Daoy (cell line): ENCODE measurements at places on chromosomes 16 and 17.

GRCh38 chr17:74012465-74012864 lies 191.0 kb upstream of the RPL38 start:
- no peak for DNase-seq

- DNase-seq, result no peak
Observed at GRCh38 chr17:27455236-27455913, 873 bp upstream of the KSR1 start.

DNA sequence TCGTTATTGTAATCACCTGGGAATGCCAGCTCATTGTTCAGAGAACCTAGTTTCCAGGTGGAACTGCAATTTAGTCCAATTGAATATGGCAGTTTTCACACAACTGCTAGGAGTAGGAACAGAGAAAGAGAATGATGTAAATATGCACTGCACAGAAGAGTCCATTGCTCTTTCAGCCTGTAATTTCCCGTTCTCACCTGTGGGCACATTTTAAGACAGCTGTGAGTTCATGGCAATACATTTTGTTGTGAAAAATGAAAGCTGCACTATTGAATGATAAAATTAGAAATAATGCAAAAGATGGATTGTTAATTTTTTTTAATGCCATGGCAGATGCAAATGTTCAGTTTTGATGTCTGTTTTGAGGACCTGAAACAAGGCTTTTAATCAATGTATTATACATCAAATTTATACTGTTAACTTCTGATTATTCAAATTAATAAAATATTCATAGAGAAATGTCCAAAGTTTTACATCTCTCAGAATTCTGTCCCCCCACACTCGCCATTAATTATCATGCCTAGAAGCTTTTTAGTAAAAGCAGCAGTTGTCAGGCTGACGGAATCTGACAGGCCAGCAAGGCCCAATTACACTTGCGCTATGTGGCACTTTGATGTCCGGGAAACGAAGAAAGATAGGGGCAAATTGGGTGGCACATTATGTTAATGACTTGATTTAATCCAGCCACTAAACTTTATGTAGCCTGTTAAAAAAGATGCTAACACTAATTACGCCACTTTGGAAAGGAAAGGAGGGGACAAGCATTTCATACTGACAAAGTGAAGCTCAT lies 72.2 kb downstream of the RPGRIP1L start:
- no peak for DNase-seq

DNA sequence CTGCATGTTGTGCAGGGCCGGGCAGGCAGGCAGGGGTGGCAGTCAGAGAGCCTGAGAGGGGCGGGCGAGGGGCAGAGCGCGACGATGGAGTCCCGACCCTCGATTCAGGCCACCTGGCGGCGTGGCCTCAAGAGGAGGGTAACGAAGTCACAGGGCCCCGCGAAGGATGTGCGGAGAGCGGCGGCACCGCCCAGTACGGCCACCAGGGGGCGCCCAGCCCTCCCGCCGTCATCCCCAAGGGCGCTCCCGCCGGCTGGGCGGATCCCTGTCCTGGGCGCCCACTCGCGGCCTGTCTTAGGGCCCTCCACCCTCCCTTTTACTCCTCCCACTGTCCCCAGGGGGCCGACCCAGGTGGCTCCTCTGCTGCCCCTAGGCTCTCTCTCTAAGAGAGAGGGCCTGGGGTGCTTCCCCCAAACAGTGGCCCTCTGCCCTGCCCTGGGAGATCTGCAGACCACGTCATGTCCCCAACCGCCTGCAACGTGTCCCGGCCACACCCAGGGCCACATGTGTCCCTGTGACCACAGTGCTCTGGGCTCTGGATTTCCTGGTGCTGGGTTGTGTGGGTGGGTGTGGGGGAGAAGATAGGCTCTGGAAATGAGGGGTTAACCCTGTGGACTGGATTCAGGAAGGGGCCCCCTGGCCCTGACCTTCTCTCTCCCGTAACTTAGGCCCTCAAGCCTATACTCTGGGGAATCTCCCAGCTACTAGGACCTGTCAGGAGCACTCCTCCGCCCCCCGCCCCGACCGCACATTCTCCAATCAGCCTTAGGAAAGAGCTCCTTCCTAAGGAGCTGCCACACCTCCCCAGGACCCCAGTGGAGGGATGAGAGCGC lies 5.9 kb downstream of the DPEP2 start:
- DNase-seq, result peak; percentile 67

GRCh38 chr17:40857535-40857934 lies 9.5 kb downstream of the KRT12 start:
- no peak for DNase-seq

- no peak for DNase-seq
Observed at GRCh38 chr17:72412650-72413076, 291.8 kb downstream of the SOX9 start.

DNA sequence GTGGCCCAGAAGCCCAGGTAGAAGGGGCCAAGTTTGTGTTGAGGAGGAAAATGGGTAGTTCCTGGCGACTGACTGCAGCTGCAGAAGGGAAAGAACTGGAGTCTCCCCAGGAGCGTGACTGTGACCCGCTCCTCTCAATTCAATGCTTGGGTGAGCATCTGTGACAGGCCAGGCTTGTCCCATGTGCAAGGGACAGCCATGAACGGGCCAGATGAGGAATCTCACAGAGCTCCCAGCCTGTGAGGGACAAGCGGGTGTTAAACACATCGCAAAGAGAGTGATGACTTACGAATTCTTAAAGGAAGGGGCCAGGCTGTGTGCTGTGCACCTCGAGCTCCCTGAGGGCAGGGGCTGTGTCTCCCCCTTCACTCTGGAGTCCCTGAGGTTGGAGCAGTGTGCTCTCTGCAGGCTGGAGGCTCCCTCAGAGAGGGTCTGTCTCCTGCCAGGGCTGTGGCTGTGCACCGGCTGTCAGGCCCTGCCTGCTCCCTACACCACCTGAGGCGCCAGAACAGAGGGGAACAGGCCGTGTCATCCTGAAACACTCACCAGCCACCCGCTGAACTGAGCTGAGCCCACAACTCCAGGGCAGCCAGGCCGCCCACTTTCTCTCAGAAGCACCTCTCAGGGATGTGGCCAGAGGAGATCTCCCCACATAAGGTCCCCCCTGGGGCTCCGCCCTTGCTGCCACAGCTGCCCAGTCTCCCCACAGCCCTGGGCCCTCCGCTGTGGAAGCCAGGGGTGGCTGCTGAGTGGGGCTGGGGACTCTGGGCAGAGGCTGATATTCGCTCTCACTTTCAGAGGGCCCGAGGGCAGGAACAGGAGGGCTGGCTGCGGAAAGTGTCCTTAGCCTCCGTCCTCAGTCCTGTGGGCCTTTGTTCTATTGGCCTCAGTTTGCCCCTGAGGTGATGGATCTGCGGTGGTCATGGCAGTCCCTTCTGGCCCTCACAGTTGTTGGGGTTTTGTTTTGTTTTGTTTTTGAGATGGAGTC lies 25.7 kb upstream of the NXPH3 start:
- DNase-seq, result no peak

DNA sequence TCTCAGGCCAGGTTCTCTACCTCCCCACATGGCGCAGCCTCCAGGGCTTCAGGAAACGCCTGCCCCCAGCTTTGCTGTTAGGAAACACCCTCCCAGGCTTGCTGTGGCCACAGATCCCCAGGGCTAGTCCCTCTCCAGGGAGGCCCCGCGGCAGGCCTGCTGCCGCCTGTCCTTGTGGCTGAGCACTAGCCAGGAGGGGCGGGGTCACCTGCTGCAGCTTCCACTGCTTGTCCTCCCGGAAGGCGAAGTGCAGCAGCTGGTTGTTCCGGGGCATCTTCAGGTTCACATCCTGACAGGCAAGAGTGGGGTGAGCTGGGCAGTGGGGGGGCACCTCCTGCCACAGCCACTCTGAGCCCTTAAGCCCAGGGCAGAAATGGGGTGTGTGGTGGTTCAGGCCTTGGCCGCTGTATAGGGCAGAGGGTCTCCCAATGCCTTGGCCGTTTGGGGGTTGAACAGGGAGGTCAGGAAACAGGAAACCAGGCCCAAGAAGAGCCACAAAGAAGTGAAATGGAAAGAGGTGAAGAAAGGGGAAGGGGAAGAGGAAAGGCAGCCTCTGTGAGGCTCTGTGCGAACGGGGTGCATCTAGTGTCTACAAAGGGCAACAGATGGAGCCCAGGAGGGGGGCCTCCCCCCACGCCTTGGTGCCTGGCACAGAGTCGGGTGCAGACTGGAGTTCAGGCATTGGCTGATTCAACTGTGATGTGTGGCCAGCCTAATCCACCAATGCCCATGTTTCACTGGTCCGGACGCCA lies 2.0 kb downstream of the ROGDI start:
- DNase-seq, result no peak

- no peak for DNase-seq
Observed at GRCh38 chr16:74094962-74095361, 201.7 kb upstream of the PSMD7 start.

DNA sequence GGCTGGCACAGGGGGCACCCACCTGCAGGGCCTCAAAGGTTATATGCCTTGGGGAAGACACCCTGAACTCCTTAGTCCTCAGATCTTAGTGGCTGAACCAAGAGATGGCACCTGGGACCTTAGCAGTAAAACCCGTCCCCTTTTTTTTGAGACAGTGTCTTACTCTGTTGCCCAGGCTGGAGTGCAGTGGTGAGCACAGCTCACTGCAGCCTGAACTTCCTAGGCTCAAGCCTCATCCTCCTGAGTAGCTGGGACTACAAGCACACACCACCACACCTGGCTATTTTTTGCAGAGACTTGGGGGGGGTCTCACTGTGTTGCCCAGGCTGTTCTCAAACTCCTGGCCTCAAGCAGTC lies 237.2 kb downstream of the MRTFB start:
- DNase-seq, result no peak

GRCh38 chr17:63595132-63595531 lies 5.6 kb upstream of the TACO1 start:
- DNase-seq, result no peak

DNA sequence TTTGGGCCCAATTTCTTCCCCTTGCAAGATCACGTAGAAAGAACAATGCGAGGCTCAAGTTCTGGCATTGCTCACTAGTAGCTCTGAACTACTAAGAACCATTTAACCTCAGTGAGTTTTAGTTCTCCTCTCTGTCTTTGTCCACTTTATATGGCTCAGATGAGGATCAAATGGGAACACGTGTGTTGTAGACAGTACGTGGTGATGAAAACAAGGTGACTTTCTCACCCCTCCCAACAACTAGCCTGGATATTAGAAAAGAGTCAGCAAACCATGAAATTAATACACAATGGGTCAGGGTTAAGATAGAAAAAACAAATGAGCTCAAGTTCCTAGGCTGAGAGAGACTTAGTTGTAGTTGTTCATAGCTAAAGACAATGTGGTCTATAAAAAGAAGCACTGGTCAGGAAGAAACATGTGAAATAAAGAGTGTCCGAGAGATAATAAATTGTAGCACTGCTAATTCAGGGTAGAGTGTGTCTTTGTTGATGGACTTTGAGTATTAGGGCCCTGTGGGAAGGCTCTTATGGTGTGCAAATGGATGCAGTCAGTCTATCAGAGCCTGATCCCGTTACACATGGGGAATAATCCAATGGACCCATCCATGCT lies 417.0 kb downstream of the HAPSTR1 start:
- no peak for DNase-seq

DNA sequence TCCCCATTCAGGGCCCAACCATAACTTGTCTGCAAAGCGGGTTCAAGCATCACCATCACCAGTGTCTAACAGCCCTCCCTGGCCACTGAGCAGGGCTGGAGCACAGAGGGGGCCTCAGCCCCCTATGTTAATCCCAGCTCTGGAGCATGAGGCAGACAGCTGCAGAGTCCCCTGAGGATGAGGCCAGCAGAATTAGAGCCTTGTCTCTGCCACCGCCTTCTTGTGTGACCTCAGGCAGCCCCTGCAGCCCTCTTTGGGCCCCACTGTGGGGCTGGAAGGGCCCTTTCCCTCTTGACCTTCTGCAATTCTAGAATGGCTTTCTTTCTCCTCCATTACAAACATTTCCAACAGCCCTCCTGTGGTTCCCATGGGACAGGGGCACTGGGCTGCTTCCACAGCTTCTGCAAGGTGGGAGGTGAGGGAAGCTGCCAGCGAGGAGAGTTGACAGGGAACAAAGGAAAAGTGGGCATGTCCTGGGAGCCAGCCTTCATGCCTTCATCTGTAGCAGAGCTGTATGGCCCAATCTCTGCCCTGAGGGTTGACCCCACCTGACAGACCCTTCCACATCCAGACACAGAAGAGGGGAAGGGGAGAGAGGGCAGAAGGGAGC lies 65.7 kb downstream of the TMEM132E start:
- no peak for DNase-seq

DNA sequence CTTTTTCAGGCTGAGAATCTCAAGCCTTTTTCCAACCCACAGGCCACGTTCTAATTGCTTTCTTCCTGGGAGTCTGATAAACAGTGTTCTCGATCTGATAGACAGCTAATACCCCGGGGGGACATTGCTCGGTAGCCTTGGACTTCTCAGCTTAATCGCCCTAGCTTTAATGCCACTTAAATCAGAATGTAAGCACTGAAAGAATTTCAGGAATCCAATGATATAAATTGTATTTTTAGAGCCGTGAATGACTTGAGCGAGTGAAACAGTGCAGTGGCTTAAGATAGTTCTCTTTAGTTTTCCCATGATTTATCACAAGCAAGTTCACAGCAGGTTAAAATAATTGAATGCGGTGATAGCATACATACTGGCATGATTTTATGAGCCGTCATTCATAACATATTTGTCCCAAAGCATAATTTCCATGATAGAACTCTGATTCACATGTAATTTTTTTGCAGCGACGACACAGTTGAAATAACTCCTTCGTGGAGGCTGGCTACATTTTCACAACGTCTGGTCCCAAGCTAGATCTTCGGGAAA lies 116.1 kb upstream of the MYOCD start:
- DNase-seq, result peak; percentile 59

DNA sequence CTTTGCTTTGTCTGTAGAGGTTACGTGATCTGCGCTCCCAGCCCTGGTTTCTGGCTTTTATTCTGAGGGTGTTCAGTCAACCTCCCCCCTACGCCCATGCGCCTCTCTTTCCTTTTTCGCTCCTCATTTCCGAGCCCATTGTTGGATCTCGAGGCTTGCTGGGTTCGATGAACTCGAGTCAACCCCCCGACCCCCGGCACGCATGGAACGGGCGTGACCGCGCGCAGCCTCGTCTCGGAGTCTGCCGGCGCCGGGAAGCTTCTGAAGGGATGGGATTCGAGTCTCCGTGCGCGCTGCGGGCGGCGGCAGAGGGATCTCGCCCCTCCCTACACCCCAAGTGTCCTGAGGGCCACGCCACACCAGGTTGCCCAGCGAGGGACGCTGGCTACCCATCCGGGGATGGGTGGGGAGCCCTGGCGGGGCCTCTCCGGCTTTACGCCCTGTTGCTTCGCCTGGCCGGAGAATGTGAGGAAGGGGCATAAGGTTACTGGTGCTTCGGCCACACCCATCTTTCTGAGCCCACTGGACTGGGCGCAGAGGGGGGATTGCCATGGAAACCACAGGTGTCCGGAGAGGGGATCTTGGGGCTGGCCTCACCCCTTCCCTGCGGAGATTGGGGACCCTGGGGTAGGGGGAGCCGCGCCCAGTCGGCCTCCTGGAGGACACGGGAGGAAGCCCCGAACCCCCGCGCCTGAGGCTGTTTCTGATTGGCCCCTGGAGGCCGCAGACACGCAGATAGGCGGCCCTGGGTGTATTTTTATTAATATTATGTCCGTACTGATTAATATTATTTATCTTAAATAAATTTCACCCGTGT lies 1.8 kb downstream of the MAPT start:
- DNase-seq, result no peak

GRCh38 chr16:56121156-56121500 lies 70.2 kb upstream of the GNAO1 start:
- no peak for DNase-seq
